ENCODE measurements at places on chromosomes 6 and 20.

- no peak for DNase-seq
Measured at GRCh38 chr6:37788259-37788658, 31.3 kb upstream of the ZFAND3 start.

DNA sequence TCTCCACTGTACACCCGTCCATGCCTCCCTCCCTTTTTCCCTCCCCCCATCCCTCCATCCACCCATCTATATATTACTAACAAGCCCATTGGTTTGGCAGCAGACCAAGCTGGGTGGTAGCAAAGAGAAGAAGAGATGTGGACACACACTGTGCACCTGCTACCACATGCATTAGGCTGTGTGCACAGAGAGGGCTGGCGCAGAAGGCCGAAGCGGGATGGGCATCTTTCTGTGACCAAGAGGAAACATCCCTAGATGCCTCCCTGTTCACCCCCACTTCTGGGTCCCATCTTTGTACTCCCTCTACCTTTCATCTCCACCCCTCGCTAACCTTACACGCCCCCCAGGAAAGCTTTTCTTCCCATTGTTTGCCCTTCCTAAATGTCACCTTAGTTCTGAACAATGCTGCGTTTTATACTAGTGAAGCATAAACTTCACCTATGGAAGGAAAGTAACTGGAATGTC lies 64.9 kb upstream of the AFDN start:
- DNase-seq, result no peak

DNA sequence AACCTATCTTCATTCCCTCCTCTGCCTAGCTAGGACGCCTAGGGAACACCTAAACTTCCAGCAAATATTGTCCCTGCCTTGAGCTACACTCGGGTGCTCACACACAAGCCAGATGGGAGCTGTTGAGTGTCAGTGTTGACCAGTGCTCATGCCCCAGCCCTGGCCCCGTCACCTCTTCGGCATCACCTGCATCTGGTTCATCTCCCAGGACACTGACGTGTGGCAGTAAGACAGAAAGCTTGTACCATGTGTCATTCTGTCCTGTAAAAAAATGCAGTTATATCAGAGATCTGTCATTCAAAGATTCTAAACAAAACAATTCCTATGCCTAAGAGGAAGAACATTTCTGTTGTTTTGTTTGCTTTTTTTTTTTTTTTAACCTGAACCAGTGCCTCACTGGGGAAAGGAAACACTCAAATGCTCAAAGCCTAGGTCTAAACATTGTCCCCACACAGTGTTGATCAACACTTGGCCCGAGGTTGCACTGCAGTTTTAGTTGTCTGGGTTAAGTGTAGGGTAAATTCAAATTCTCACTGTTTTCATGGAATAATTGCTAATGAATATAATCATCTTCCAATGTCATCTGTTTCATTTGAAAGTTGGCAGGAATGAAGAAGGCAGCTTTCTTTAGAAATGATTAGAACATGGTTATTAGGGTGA lies 102.7 kb upstream of the SASH1 start:
- DNase-seq, result no peak

DNA sequence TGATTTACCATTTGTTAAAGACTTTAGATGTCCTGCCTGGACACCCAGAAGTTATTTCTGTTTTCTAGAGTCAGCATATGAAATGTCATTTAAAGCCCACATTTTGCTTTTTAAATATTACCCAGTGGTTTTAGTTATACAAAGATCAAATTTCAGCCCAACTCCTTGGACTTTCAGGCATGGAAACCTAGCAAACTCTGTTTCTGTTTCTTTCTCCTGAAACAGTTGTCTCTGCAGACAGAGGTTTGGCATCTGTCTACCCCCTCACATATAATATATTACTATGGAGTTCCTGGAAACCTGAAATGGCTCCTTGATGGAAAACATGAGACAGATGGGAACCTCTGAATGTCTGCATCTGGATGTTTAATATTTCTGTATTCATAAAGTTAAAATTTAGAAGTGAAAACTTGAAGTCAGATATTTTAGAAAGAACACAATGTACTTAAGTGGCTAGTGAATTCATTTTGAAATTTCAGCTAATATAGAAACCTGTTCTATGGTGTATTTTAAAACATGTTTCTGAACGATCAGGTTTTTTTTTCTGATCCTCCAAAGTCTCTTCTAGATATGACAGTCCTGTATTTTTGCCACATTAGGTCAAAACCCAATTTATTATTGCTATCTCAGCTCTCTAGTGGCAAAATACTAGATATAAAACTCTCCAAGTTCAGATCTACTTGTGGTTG lies 743.3 kb downstream of the CD109 start:
- no peak for DNase-seq

GRCh38 chr6:8336406-8337057 lies 98.8 kb downstream of the SLC35B3 start:
- DNase-seq, result no peak

GRCh38 chr6:138692058-138692977 lies 81.3 kb upstream of the CCDC28A start:
- DNase-seq, result no peak

DNA sequence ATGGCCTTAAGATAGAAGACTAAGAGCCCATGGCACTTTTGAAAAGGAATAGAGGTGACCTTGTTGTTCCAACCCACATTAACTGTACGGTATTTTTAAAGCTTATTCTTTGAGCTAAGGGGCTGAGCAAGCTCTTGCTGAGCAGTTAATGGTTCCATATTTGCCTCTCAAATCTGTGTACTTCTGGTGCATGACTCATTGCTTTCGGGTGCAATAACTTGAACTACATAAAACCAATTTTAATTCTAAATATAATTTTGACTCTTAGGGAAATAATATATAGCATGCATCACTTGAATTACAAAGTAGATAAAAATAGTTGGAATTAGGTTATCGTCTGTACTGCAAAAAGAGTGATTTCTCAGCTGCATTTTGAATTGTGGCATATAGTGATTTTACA lies 348.1 kb upstream of the CITED2 start:
- DNase-seq, result no peak

All from suprapubic skin (tissue), 4 donors.